ENCODE measurements at places on chromosomes 7 and 10.

DNA sequence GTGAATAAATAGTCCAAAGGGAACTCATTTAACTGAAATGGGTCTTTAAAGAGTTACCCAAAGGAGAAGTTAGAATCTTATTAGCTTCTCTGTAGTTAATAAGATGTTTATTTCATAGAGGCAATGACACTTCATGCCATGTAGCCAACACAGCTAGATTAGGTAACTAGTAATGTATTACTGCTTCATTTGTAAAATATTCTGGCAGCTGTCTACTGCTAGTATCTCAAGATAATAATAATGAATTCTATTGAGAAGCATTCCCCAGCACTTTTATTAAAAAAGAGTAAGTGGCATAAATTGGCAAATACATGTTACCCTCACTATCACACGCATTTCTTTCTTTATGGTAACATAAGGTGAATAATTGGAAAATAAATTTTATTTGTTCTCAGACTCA, 10.1 kb downstream of the PAPSS2 start:
- no peak for DNase-seq

- no peak for DNase-seq
Measured at GRCh38 chr7:20190560-20191390, 26.4 kb downstream of the MACC1 start.

- DNase-seq, result peak; percentile 65
Measured at GRCh38 chr10:102645741-102646609, 1.7 kb downstream of the TRIM8 start.

DNA sequence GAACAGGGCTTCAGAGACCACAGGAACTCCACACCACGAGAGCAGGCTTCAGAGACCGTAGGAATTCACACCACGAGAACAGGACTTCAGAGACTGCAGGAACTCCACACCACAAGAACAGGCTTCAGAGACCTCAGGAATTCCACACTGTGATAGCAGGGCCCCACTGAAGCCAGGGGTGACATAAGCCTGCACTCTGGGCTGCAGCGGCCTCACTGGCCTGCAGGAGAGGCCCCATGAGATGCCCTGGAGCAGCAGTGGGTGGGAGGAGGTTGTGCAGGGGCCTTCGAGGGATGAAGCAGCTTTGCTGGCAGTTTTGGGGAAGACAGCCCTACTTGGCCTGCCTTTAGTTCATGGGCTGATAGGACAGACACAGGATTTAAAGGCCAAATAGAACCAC, 614.7 kb downstream of the PTPRN2 start:
- DNase-seq, result no peak

DNA sequence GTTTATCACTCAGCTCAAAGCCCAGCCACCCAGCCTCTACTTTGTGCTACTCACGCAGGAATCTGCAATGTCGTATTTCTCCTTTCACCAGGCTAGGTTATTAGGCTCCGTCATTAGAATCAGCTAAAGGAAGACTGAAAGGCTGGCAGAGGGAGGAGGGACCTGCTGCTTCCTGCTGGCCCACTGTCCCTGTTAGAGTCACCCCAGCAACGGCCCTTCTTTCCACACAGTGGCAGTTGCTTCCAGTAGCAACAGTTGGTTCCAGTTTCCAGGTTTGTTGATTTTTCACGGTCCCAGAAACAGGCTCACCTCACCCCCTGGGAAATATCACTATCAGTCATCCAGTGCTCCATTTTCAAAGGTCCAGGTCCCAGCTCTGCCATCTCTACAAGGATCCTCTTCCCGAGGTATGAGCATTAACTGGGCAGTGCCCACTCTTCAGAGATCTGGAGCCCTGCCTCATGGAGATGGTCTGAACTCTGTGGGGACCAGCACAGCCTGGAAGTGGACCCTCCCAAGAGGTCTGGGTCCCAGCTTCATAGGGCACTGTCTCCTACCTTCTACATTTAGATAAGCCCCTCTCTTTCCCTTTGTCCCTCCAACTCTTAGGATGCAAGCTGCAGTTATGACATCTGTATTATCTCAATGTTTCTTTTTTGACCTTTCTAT, 15.9 kb downstream of the ODAD2 start:
- no peak for DNase-seq

- DNase-seq, result no peak
Measured at GRCh38 chr10:71423901-71424300, 27.2 kb downstream of the CDH23 start.

DNA sequence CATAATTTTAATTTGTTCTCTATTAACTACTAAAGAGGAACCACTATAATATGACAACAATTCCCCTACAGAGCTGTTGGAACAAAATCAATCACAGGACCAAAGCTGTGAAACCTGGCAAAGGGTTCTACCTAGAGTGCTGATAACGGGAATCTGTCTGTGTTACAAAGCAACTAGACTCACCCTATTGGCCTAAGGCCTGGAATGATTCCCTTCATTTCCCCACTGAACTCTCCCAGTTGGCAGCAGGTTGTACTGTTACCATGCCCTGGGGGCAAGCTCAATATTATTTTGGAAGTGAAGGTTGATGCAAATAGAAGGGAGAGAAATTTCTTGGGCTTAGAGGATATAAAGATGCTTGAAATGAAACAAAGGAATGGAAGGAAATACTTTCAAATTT, 81.8 kb downstream of the SEMA3A start:
- DNase-seq, result no peak

DNA sequence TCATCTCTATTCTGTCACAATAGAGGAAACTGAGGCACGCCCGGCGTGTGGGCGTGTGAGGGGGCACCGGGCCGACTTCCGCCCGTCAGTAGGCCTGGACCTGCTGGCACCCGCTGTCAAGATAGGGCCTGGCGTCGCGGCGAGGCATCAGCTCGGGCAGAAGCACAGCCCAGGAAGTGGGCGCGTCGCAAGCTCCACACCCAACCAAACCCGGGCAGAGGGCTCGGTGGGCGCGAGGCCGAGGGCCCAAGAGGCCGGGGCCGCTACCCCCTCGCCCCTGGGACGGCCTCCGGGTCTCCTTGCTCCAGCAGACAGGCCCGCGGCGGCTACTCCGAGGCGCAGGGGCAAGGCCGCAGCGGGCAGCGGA, 91.2 kb downstream of the SPAG6 start:
- DNase-seq, result no peak

- DNase-seq, result no peak
Measured at GRCh38 chr7:40799-41750, 151.3 kb upstream of the FAM20C start.

All from central memory CD8-positive, alpha-beta T cell (primary cell).